ENCODE measurements at places on chromosomes 2 and 18. TPM values are rescaled to one million over a fixed set of nuclear protein-coding genes. Genes with fewer than 3 reads are reported as not detected.

The SOX11 gene
- polyA plus RNA-seq: 2.5 TPM

The GCFC2 gene
- 16.0 TPM for polyA plus RNA-seq

The KIF5C gene
- 2.1 TPM for polyA plus RNA-seq

The SLC9A2 gene
- 1.1 TPM for polyA plus RNA-seq

The UGT1A3 gene
- not detected for polyA plus RNA-seq

The ASB18 gene
- not detected for polyA plus RNA-seq

The OSBPL6 gene
- polyA plus RNA-seq: 2.5 TPM

The SPP2 gene
- polyA plus RNA-seq: 71.4 TPM

The SEMA4F gene
- 7.4 TPM for polyA plus RNA-seq

The TLX2 gene
- polyA plus RNA-seq: not detected

The EPAS1 gene
- 111 TPM for polyA plus RNA-seq

The FSIP2 gene
- polyA plus RNA-seq: 1.9 TPM

The KIAA1328 gene
- 6.8 TPM for polyA plus RNA-seq

The TPO gene
- 0.18 TPM for polyA plus RNA-seq

The KLHL30 gene
- polyA plus RNA-seq: not detected

Measured in hepatocyte (in vitro differentiated cells).